ENCODE measurements at places on chromosomes 6 and 20.

- DNase-seq = no peak
Observed at GRCh38 chr20:59289994-59290393, 10.4 kb upstream of the EDN3 start.

- DNase-seq = no peak
Observed at GRCh38 chr6:45843848-45844521, 171.7 kb downstream of the CLIC5 start.

DNA sequence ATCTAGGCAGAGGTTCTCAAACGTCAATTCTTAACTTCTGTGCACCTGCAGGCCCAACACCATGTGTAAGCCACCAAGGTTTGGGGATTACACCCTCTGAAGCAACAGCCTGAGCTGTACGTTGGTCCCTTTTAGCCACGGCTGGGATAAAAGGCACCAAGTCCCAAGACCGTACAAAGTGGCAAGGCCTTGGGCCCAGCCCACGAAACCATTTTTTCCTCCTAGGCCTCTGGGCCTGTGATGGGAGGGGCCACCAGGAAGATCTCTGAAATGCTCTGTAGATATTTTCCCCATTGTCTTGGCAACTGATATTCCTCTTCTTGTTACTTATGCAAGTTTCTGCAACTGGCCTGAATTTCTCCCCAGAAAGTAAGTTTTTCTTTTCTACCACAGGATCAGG lies 4.5 kb upstream of the FAM184A start:
- DNase-seq = no peak

DNA sequence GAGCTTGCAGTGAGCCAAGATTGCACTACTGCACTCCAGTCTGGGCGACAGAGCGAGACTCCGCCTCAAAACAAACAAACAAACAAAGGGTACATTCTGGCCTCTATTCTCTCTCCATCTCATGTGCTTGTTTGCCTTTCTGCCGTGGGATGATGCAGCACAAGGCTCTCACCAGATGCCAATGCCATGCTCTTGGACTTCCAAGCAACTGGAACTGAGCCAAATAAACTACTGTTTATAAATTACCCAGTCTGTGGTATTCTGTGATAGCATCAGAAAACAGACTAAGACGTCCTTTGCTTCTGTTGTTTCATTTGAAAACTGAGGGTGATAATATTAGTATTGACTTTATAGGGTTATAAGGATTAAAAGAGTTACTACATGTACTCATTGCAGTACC lies 3.6 kb upstream of the BRD2 start:
- DNase-seq = no peak

- DNase-seq = no peak
Observed at GRCh38 chr6:126064257-126064747, 78.0 kb downstream of the TRMT11 start.

DNA sequence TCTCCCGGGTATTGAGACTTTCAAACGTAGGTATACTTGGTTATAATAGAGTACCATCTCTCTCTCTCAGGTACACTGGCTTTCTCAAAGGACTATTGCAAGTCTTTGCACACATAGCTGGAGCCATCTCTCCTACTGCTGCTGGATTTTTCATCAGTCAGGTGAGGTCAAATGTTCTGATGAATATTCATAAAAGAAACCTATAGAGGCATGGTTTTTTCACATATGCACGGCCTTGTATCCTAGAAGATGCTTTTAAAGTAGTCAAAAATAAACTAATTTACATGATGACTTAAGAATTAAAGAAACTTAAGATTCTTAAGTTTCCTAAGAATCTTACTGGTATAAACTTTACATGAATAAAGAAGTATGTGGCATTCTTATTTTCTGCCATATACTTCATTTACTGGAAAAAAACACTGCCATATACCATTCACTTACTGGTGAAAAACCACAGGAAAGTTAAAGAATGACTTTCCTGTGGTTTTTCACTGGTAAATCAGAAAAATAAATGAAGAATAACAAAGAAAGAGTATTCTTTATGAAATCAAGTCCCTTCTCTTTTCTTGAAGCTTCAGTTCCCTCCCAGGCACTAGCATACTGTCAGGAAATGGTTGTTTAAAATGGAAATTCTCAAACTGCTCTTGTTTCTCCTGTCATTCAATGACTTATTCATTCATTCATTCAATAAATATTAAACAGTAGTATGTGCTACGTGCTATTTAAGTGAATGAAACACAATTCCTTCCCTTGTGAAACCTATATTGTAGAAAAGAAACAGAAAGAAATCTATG lies 23.5 kb downstream of the SLC17A4 start:
- no peak for DNase-seq

- no peak for DNase-seq
Observed at GRCh38 chr6:6314596-6314995, 5.9 kb downstream of the F13A1 start.

GRCh38 chr6:89758830-89759229 lies 60.8 kb downstream of the MDN1 start:
- DNase-seq = no peak

DNA sequence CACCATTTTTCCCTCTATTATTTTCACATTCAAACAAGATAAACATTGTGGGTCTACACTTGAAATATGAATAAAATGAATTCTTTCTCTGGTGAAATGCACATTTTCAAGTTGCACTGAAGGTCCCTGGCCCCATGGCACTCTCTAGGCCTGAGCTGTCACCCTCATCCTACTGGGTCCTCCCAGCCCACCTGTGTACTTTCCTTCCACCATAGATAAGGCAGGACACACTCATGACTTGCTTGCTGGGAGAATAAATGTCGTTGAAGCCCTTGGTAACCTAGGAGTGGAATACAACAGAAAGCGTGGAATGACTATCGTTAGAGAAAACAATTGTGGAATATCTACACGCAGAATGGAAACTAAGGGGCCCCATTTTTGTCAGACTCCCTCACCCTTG lies 101.0 kb upstream of the QKI start:
- no peak for DNase-seq

GRCh38 chr6:11222385-11223277 lies 9.8 kb downstream of the NEDD9 start:
- no peak for DNase-seq

DNA sequence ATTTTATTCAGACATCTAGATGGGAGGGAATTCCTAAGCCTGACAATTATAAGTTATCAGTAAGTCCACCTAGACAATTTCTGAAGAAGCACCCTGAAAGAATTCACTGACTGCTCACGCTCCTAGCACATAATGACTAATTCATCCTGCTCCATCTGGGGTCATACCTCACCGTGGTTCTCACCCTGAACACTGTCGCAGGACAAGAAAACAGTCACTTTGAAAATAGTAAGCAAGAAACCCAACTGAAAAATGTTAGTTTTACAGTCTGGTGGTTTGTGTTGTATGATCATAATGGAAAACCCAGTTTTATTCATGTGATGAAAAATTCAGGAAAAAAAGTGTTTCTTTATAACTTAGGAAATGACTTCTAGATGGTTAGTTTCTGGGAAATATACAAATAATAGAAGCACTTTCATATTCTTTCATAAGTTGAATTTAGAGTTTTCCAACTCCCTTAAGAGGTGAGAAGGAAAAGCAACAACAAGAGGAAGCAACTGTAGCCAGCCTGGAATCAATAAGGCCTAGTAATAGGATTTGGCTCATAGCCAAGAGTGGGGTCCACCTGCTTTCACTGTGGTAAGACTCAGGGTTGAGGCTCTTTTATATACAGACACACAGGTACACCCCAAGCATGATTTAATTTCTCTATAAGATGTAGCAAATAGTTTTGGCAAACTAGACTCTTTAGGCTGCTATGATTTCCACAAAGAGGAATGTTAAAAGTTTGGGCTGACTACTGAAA lies 94.1 kb downstream of the HIVEP2 start:
- DNase-seq = no peak

GRCh38 chr6:125743604-125744003 lies 5.8 kb upstream of the HEY2 start:
- no peak for DNase-seq

DNA sequence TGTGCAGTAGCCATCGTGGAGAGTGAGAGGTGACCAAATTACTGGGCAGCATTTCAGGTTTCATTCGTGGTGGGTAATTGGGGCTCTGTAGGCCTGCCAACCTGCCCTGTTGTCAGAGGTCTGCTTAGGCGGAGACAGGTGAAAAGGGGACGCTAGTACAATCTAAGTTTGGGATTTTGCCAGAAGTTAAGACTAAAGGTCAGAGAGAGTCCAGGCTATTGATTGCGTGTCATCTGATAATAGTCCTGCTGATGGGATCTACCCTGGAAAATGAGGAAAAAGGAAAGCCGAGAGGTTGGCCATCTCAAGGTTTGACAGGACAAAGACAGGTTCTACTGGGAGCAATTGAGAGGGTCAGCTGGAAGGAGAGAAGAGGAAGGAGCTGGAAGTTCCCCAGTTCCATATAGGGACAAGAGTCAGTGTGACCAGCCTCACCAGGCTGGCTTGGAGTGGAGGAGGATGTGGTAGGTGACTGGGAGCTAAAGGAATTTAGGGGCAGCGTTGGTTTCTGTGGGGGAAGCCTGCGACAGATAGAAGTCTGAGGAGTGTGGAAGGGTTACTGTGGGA lies 10.9 kb downstream of the ARFGEF2 start:
- no peak for DNase-seq

DNA sequence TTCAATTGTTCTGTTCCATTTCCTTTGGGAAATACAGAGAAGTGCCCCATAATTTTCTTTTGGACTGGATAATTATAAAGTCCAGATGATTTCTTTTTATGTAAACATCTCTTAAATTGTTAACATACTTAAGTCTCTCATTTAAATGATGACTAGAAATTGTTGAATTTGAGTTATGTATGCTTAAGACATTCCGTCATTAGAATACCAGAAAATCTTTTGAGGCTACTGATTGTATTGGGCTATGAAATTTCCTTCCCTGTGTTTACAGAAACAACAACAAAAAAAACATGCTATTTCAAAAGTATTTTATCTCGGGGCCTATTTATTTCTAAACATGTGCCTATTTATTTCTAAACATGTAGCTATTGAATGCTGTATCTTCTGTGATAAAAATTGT lies 125.4 kb downstream of the SH3BGRL2 start:
- DNase-seq = no peak

DNA sequence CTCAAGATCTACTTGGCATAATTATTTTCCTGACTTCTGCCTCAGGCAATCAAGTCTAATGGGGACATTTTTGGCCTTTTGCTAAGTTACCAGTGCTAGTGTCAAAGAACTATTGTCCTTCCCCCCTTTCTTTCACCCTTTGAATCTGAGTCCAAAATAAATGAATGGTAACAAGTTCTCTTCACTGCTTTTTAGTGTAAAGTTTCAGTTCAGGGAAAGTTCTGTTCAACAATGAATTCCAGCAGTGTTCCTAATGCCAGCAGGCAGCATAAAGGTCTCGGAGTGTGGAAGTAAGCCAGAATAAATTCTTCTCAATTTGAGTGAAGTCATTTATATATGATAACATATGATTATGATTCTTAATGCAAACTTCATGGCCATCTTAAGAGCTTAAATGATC lies 20.8 kb upstream of the TSPYL1 start:
- DNase-seq = no peak

GRCh38 chr6:9428421-9429172 lies 986.3 kb downstream of the TFAP2A start:
- no peak for DNase-seq

DNA sequence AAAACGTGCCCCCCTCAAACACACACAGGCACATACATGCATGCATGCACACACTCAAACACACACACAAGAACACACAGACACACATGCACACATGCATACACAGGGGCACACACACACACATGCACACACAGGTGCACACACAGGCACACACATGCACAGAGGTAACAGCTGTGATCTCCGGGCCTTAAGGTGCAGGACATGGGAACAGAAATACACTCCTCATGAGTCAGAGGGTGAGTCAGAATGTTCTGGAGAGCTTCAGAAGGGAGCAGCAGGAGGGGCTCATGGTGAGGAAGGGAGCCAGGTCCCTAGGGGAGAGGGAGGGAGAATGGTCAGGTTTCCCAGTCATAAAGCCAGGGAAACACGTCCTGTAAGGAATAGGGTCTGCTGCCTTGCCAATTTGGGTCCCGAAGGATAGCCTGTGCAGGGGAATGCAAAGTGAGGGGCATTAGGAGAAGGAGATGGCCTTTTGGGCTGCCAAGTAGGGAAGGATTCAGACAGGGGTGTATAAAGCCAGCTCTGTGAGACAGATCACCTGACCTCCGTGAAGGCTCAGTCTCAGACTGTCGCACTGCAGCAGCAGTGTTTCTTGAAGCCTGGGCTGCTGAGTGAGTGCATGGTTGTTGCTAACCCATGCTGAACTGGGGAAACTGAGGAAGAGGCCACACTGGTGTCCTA lies 123.9 kb downstream of the MAFB start:
- DNase-seq = no peak

GRCh38 chr20:1622450-1622849 lies 2.6 kb upstream of the SIRPB1 start:
- DNase-seq = no peak

GRCh38 chr6:40907198-40907701 lies 131.8 kb downstream of the UNC5CL start:
- no peak for DNase-seq

GRCh38 chr6:132715204-132715603 lies 1.3 kb upstream of the VNN1 start:
- no peak for DNase-seq

DNA sequence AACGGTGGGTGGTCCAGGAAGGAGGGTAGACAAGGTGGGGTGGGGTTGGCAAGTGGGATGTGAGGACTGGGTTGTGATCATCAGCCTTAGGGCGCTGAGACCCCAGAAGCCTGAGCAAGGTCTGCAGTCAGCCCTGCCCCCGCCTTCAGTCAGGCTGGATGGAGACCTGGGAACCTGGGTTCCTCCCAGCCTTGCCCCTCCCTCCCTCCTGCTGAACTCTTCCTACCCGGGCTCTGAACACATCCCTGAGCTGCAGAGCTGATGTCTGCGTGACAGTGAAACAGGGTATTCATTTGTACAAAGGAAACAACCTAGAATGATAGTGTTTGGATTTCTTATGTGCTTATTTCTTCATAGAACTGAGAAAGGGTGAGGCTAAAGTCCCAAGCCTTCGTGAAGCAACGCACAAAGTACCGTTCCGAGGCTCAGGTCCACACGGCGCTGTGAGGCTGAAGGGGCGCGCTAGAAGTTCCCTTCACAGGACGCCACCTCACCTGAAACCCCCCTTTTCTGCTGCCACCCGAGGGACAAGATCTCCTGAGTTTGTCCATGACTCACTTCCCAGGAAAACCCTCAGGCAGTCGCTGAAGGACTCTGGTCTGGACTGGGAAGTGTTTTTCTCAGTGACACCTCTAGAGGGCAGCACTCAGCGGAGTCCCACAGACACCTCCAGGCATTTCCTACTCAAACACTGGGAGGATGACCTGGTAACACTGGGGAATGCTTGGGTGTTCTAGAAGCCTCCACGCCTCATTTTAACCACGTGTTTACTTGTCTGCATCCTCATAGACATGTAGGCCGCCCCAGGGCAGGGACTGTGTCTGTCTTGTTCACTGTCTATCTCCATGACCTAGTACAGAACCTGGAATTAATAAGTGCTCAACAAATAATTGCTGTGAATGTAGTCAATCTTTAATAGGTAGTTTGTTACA lies 1.2 kb downstream of the GSTA5 start:
- no peak for DNase-seq
